ENCODE measurements at places on chromosomes 3 and 15.
A peak's percentile ranks its signal among the peaks of the same experiment; 100 is the strongest.

GRCh38 chr15:94745371-94745770, 514.0 kb downstream of the MCTP2 start:
- no peak for DNase-seq

- no peak for DNase-seq
Measured at GRCh38 chr3:175274056-175274455, 414.9 kb downstream of the NAALADL2 start.

DNA sequence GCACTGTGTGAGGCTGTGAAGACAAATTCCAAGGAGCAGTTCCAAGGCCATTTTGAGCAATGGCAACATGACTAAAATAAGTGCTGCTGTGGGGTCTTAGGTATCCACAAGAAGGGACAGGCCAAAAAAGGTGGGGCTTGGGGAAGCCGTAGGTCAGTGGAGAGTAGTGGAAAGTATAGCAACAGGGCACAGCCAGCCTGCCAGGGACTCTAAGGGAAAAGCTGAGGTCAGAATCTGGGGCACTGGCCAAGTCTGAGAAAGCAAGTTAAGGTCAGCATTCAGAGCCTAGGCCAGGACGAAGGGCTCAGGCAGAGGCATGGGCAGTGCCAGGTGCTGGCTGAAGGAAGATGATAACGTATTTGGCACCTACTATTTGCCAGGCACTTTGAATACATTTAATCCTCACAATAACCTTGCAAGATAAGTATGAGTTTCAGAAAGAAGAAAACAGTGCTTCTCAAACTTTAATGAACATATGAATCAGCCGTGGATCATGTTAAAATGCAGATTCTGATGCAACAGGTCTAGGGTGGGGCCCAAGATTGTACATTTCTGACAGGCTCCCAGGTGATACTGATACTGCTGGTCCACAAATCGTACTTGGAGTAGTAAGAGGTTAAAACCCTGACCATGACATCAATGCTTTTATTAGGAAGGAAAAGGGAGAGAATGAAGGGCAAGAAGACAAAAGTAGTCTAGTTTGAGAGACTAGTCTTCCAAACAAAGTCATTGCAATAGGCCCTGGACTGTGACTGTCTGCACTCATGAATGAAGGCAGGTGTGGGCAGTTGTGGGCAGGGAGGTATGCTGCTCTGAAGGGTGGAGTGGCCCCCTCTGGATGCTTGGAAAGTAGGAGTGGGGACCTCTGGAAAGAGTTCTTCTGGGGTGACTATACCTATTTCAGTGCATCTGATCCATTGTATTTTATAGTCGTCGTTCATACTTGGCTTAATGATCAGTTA, 106.3 kb upstream of the ANKRD28 start:
- DNase-seq, result no peak

- peak; percentile 77 for DNase-seq
Measured at GRCh38 chr3:34859746-34860145, 779.6 kb upstream of the ARPP21 start.

- no peak for DNase-seq
Measured at GRCh38 chr15:73049564-73050215, 2.6 kb upstream of the NEO1 start.

DNA sequence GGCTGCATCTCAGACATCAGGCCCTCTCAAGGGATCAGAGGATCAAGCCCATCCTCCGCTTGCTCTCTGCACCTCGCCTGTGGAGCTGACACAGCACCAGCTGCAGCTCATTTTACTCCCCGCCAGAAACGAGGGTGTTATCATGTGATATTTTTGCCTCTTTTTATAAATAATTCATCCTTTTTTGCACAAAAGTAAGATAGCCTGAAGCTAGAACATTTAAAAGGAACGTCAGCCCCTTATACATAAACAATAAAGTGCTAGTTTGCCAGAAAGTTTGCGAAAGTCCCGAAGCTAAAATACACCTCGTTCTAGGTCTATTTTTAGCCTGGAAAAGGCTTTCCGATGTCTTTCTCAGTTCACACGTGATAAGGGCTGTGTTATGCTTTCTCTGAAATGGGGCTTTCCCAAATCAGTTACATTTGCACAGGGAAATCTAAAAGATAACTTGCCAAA, 9.6 kb upstream of the FAM174B start:
- no peak for DNase-seq

DNA sequence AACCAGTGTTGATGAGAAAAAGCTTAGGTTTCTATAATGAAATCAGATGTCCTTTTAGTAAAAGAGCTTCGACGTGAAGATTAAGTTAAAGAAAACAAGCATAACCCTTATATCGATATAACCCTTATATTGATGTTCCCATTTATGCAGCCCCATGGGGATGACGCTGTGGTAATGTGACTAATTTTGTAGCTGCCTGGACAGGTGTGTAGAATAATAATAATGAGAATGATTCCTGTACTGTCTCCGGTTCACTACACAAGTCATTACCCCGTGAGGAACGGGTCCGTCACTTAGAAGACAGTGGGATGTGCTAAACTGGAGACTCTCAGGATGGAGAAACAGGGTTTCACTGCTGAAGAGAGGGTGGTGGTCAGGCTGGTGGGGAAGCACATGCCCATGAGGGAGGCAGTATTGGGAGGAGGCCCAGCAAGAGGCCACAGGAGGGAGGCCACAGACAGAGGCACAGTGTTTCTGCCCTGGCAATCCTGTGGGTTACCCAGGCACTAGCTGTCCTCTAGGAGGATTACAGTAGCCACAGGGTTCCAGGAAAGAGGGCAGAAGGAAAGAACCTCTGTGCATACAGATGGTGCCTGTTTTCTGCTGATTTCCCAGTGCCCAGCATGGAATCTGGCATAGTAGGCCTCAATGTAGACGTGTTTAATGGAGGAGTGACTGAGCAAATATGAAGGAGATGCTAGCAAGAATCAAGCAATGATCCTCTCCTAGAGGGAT, 191.1 kb upstream of the TSC22D2 start:
- no peak for DNase-seq

- DNase-seq, result no peak
Measured at GRCh38 chr15:35060591-35060990, 24.5 kb downstream of the NANOGP8 start.

- no peak for DNase-seq
Measured at GRCh38 chr3:158121295-158121694, 11.4 kb downstream of the RSRC1 start.

- no peak for DNase-seq
Measured at GRCh38 chr3:115617591-115617990, 5.7 kb upstream of the GAP43 start.

- DNase-seq, result peak; percentile 22
Measured at GRCh38 chr3:173045770-173046382, 95.2 kb downstream of the SPATA16 start.

DNA sequence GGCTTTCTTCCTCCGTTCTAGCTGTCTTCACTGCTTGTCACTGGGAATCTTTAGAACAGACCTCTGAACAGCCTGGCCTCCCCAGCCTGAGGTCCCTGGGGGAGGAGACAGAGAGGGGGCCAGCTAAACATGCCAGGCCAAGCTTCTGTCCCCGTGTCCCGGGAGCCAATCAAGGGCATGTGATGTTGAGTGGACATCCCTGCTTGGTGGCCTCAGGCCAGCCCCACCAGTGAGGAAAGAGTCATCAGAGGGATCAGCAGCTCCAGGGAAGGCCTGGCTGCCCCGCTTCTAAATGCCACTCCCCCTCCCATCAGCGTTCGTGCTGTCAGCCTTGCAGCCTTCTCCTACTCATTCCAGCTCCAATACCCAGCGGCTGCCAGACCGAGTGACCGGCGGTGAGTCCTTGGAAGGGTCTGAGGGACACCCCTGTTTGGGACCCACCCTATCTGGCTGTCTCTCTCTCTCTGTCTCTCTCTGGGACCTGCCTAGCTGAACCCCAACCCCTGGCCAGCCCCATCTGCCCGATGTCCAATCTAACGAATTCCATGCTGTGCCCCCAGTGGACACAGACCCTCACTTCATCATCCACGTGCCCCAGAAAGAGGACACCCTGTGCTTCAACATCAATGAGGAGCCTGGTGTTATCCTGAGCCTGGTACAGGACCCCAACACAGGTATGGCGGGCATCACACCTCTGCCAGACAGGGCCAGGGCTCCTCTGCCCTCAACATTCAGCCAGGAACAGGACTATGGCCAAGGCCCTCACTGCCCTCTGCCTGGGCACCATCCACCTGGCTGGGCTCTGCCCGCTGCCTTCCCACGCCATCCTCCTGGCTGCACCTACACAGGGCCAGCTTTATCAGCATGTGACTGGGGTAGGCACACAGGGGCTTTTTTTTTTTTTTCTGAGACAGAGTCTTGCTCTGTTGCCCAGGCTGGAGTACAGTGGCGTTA, 6.6 kb upstream of the ITIH3 start:
- DNase-seq, result no peak

- no peak for DNase-seq
Measured at GRCh38 chr15:94476686-94477085, 245.3 kb downstream of the MCTP2 start.

GRCh38 chr3:108346301-108347227, 50.2 kb downstream of the HHLA2 start:
- no peak for DNase-seq

GRCh38 chr15:76059320-76060117, at the start of gene TMEM266:
TMEM266 (plus strand) TSS chr15:76059985; CDS start chr15:76134264, 74,279 bp downstream.
- peak; percentile 13 for DNase-seq

DNA sequence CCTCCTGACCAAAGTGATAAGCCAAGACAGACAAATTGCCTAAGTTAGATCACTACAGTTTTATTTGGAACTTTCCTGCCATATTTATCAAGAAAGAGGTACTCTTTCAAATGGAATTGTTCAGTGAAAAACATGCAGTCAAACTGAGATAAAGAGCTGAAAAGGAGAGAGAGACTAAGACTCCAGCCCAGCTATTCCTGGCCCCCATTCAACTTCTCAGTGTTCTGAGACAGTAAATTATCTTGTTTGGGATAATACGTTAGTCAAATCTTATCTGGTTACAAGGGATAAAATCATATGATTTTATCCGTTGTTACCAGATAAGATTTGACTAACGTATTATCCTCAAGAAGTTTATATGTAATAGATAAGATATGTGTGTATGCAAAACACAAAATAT, 67.6 kb upstream of the CMC1 start:
- DNase-seq, result no peak

DNA sequence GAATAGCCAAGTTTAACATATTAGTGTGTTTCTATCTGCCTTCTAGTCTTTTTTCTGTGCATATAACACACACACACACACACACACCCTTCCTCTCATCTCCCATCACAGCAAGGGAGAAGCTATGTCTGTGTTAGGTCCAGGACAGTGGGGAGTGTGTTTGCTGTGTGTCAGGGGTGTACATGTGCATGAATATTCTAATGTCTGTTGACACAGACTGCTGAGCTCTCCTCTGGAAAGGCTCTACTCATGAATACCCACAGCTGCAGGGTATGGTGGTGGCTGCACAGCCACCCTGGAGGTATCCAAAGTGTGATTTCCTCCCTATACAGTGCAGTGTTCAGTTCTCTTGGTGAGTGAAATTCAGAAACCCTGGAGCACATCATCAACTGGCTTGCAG, 42.9 kb downstream of the ARNT2 start:
- DNase-seq, result no peak

DNA sequence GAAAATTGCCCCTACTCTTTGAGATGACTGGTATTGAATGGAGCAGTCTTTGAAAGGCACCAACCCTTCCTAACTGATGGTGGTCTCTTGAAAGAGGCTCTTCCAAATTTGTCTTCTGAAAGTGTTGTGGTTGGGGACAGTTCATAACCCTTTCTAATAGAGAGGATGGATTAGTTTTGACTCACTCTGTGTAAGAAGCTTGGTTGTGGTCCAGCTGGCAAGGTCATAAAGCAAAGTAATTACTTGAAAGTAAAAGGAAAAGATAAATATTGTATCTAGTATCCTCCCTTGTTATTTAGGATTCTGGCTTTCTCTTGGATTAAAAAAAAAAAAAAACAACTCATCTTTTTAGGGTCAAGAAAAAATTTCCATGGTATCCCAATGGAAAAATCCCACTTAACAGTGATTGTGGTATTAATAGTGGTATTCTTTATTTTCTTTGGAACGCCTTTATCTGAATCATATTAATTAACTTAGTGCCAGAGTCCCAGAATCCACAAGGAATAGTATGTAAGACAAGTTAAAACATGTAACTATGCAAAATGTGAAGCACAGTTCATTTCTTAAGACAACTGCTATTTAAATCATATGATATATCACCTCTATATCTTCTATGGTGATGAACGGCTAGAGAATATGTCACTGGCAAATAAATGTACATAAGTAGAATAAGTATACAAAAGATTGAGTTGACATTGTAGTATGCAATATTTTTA, 469.3 kb upstream of the CDIN1 start:
- DNase-seq, result peak; percentile 80

DNA sequence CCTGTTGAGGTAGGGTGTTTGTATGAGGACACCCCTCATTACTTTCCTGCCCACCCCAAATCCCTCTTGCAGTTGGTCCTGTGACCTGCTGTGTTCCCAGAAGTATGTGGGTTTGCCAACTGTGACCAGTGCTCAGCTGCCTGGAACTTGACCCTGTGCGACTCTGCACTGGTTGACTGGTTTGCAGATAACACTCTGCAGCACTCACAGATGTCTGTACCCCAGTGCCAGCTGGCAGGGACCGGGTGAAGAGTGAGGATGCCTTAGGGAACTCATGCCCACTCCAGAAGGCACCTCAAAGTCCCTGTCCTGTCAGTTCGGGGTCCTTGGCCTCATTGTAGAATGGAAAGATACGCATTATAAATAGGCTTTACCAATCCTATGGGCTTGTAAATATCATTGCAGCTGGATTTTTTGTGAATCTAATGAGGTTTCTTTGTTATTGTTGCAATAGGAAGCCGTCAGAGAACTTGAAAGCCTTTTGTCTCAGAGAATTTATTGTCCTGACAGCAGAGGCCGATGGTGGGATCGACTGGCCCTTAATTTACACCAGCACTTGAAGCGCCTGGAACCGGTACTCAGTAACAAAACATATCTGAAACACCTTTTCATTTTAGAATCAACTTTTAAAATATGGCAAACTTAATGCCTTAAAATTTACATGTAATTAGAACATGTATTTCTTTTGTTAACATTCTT, 18.2 kb downstream of the FAN1 start:
- peak; percentile 35 for DNase-seq

- DNase-seq, result peak; percentile 83
Measured at GRCh38 chr15:75171408-75171807, 30.3 kb upstream of the C15orf39 start.

DNA sequence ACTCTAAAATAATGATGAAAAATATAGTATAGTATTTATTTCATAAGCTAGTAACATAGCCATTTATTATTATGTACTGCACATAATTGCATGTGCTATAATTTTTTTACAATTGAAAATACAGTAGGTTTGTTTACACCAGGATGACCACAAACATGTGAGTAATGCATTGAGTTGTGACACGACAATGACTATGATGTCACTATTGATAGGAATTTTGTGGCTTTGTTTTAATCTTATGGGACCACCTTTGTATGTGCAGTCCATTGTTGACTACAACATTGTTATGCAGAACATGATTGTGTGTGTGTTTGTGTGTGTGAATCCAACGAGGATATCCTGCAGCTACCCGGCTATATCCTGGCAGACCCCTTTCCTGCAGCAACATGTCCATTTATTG, 372.2 kb upstream of the MCTP2 start:
- DNase-seq, result no peak

Measured in astrocyte of the spinal cord (primary cell).